ENCODE measurements at places on chromosomes 6 and 20.

DNA sequence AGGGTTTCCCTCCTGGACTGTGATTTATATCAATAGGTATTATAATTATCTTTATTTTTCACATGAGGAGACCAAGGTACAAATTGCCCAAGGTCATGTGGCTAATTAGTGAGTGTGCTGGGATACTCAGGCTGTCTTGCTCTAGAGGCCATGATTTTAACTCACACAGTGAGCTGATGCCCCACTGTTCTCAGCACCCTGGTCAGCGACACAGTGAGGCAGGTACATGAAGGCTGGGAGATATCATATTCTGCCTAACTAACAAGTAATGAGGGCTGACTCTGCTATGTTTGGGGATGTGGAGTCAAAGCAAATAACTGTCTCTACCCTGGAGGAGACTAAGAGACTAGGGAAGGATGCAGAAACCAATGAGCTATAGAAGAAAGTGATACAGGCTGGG lies 501.1 kb downstream of the PTPRT start:
- DNase-seq = no peak

- no peak for DNase-seq
Measured at GRCh38 chr20:64036346-64037198, 590 bp downstream of the C20orf204 start.

- no peak for DNase-seq
Measured at GRCh38 chr6:135637701-135638100, 140.2 kb upstream of the AHI1 start.

DNA sequence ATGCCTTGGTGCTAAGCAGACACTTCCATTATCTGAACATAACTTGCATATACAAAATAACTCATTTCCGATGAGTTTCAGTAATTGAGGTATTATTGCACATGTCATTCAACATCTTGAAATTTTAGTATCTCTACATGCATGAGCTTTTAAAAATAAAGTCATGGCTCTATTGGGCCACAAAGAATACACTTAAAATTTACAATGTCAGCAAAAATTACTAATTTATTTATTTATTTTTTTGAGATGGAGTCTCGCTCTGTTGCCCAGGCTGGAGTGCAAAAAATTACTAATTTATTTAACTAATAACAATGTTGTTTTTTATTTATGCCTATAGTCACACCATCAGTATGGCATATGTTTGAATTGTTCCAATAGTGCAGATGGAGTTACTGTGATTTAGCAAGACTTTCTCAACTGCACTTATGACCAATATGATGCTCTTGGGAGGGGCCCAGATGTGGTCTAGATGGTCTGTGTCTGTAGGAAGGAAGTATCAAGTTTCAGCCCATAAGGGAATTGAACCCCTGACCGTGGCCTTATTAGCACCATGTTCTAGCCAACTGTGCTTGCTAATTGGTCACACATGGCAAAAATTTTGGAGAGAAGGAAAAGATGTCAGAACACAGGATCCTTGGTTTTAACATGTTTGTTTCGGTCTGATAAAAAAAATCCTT lies 370.7 kb upstream of the TSHZ2 start:
- no peak for DNase-seq

DNA sequence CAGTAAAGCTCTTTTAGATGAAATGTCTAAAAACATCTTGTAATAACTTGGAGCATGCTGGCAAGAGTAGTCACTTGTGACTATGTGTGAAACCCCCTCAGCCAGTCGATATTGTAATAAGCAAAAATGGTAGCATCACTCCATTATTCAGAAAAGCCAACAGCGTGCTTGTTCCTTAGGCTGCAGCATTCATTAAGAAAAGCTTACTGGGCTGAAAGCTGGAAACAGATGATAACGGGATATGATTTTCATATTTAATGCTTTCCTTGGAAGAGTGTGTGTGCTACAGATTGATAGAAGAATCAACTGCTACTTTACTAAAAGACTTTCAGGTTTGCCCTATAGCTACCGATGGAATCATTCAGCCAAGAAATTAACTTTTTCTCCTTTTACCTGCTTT lies 20.3 kb downstream of the KIZ start:
- DNase-seq = no peak

DNA sequence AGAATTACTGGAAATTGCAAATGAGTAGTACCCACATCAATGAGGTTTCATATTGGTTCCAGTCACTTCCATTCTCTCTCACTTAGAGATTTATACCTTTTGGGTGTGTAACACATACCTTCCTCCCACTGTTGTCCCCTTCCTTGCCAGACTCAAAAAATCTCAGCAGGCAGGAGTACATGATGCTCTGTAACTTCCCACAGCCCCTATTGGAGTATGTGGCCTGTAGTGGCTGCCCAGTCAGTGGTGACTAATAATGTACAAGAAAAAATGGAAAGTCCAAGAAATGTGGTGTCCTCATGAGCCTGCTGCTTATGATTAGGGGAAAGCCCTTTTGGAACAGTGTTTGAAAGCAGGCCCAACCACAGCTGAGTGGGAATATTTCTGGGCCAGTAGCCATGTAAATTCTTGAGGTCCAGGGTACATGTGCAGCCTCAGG lies 312.0 kb downstream of the ZFAND3 start:
- DNase-seq = no peak

- DNase-seq = no peak
Measured at GRCh38 chr20:56786503-56786902, 157.4 kb downstream of the TFAP2C start.

- no peak for DNase-seq
Measured at GRCh38 chr6:150887978-150888563, 22.6 kb downstream of the MTHFD1L start.

- DNase-seq = no peak
Measured at GRCh38 chr6:45688180-45688579, 310.4 kb upstream of the SUPT3H start.

GRCh38 chr6:124996411-124996810 lies 34.2 kb downstream of the RNF217 start:
- no peak for DNase-seq

DNA sequence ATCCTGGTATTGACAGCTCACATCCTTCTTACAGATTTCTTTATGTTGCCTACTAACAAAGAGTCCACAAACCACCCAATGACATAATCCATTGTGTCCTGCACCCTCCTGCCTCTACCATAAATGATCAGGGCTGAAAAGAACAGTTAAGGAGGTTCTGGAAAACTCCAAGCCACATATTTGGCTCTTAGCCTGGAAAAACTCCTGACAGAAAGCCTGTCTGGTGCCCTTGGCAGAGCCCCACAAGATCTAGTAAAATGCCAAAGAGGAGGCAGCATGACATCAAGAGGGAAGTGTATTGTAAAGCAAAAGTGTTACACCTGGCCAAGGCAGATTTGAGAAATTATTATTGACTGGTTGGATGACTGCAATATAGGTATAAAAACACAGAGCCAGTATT lies 126.4 kb upstream of the VGLL2 start:
- DNase-seq = no peak

GRCh38 chr20:19934792-19935491 lies 82.2 kb upstream of the NAA20 start:
- DNase-seq = no peak

GRCh38 chr6:114833211-114833610 lies 490.4 kb upstream of the HS3ST5 start:
- DNase-seq = no peak

DNA sequence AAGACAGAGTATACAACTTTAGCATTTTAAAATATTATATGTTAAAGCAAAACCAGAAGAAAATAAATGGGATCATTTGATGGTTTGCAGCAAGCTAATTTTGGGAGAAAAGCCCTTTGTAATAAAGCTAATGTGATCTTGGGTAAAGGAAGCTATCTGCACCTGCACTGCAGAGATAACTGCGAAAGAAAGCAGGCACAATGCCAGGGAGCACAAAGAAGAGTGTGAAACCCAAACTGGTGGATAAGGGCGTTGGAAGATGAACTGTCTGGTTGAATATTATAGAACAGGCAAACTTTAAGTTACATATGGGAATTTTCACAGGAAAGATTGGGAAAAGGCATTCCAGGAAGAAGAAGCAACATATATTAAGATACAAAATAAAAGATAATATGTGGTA lies 179.2 kb upstream of the KHDRBS2 start:
- no peak for DNase-seq

GRCh38 chr6:13557841-13558240 lies 16.6 kb upstream of the SIRT5 start:
- no peak for DNase-seq

- no peak for DNase-seq
Measured at GRCh38 chr6:93017213-93017612, 402.1 kb downstream of the EPHA7 start.

DNA sequence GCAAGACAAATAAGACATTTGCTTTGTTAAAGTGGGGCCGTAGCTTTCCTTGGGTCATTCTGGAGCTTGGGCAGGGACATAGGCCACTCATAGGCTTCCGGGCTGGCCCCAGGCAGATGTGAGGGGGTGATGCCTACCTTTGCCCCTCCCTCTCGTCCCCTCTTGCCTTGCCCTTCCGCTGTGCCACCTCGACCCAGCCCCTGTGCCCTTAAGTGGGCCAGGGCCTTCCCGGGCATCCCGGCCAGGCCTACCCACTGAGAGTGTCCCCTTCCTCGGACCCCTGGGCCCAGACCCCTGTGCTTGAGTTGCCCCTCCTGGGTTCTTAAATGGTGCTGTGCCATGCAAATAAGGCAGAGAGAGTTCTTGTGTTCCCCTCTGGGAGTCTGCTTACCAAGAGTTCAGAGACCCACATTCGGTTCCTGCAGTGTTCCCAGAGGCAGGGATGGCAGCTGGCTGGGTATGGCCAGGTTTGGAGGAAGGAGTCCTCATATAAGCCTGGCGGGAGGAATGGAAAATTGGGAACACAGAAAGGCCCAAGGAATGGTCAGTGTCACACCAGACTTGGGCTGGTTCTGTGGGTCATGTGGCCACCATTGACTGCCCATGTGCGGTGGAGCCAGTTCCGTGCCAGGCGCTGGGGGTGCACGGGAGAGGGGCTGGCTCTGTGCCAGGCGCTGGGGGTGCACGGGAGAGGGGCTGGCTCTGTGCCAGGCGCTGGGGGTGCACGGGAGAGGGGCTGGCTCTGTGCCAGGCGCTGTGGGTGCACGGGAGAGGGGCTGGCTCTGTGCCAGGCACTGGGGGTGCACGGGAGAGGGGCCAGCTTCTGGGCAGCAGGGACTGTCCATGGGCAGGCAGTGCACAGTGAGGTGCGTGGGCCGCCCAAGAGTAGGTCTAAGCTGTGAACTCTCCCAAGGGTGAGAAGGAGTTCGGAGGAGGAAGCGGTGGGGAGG lies 173.5 kb upstream of the SNX9 start:
- DNase-seq = no peak

GRCh38 chr20:57428324-57429158 lies 37.3 kb downstream of the RBM38 start:
- DNase-seq = no peak

- DNase-seq = no peak
Measured at GRCh38 chr6:44701637-44702101, 314.2 kb downstream of the CDC5L start.

DNA sequence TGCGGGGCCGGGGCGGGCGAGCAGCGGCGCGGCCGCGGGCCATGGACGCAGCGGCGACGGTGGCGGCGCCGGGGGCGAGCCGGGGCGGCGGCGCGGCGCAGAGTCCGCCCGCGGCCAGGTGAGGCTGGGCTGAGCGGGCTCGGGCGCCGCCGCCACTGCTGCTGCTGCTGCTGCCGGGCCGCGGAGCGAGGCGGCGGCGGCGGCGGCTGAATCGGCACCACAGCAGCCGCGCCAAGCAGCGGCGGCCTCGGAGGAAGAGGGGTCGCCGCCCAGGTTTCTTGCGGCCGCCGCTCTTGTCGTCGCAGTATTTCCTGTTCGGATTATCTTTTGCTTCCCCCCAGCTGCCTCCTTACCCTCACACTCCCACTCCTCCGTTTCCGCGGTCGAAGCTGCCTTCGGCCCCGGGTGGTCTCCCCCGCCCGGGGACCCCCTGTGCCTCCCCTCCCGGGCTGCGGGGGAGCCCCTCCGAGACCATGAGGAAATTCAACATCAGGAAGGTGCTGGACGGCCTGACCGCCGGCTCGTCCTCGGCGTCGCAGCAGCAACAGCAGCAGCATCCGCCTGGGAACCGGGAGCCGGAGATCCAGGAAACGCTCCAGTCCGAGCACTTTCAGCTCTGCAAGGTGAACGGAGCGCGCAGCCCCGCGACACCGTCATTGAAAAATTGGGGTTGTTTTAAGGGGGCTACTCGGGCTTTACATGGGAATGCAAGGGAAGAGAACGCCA lies at the start of gene STXBP5:
TSS of gene STXBP5 (plus strand) at position 358 of the 726 bp plus-strand sequence. CDS start at position 474, 116 bp downstream.
- no peak for DNase-seq

DNA sequence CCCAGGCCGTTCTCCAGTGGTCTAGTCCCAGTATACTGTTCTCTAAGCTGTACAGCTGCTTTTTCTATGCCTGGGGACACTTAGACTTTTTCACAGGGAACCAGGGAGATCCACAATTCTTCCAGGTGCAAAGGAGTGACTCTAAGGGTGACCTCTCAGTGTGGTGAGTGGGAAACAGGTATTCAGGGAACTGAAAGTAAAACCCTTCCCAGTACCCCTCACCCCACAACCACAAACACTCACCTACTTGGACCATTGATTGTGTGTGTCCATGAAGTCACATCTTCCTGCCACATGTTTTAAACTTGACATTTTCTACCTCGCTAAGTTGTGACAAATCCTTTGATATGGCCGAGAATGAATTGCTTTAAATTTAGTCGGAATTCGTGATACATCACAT lies 183.6 kb downstream of the CLIC5 start:
- no peak for DNase-seq

DNA sequence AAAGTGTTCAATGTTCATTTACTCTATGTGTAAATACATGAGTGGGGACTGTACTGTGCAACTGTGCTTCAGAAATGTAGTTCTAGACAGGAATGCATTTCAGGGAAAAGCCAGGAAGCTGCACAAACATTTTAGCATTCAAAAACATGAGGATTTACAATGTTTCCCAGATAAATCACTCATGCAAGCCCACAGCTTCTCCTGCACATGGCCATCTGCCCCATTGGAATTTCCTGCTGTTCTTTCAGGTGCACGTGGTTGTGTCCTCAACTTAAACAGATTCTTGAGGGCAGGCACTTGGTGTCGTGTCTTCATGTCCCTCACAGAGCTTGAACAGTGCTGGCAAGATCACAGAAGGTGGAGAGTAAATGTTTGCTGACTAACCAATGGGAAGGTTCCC lies 101.5 kb downstream of the UNC5CL start:
- DNase-seq = no peak

DNA sequence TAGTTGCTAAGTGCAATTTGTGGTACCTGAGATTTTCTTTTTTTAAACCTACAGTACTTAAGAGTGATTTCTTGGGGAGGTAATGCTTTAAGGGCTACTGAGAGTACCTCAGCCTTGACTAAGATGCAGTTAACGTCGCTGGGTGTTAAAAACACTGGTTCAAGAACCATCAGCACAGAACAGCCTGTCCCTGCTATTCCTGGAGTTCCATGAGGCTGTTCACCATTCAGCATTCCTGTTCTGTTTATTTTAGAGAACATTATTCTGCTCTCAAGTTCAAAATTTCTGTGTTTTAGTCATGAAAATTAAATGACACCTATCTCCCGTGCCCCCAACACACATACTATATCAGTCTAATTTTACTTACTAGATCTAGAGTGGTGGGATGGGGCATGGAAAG lies 1.7 kb upstream of the PRELID3B start:
- no peak for DNase-seq

Data from NCI-H2081 treated with DMSO at 0.1 percent for 48 hours (cell line).